ENCODE measurements at places on chromosomes 11 and 22.

DNA sequence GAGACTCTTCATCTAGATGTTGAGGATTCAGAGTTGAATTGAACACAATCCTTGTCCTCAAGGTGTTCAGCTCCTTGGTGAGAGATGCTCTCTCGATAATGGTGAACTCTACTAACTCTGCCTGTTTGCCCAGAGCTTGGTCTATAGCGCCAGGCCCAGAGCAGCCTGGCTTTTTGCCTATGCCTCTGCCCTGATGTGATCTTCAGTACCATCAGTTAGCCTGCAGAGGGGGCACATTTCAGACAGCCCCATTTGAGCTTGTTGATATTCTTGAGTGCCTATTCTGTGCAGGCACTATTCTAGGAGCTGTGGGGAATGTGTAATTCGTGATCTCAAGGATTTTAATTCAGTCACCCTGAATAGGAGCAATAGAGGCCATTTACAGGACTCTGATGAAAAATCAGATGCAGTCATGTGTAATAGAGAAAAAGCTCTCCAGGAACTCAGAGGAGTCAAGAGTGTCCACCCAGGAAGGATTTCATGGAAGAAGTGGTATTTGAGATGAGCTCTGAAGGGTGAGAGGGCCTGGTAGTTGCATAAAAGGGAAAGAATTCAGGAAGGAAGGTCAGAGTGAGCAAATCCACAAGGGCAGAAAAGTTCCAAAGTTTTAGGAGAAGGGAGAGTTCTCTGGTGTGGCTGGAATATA, 19.3 kb downstream of the GTPBP1 start:
- no peak for DNase-seq

DNA sequence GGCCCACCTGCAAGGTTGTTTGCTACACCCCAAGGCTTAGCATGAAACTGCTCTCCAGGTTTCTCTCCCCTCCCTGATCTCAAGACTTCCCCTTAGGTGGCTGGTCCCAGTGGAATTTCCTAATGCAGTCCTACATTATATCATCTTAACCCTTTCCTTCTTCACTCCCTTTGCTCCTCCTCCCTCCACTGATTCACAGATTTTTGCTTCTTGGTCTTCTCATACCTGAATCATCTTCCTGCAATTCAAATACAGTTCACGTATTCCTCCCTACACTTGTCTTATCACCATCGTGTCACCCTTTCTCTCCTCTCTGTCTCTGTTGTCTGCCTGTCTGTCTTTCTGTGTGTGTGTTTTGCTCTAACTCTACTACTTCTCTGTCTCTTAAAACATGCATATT, 17.0 kb downstream of the MMP10 start:
- no peak for DNase-seq

- no peak for DNase-seq
Observed at GRCh38 chr11:113488931-113489351, 13.7 kb upstream of the DRD2 start.

DNA sequence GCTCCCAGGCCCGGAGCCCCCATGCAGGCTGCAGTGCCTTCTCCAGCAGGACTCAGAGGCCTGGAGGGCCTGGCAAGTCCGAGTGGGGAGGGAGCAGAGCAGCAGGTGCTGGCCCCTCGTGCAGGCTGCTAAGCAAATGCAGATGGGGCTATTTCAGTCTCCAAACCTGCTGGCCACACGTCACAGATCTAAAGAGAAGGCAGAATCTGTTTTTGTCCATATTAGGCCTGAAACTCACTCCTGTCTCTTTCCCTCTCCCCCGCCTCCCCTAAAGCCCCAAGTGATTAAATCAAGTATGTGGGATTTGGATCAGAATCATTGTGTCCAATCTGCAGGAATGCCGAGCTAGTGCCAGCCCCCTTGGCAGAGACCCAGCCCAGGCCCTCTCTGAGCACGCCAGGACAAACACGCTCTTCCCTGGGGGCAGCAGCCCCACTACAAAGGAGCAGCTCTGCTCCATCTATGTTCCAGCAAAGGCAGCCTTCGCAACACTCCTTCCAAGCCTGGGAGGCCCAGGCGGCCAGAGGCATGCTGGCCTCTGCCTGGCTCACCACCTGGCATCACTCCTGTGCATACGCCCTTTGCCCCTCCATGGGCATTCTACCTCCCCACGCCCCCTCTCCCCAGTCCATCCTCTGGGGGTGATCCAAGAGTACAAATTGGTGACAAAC, 26.5 kb downstream of the RPL27A start:
- DNase-seq: no peak

DNA sequence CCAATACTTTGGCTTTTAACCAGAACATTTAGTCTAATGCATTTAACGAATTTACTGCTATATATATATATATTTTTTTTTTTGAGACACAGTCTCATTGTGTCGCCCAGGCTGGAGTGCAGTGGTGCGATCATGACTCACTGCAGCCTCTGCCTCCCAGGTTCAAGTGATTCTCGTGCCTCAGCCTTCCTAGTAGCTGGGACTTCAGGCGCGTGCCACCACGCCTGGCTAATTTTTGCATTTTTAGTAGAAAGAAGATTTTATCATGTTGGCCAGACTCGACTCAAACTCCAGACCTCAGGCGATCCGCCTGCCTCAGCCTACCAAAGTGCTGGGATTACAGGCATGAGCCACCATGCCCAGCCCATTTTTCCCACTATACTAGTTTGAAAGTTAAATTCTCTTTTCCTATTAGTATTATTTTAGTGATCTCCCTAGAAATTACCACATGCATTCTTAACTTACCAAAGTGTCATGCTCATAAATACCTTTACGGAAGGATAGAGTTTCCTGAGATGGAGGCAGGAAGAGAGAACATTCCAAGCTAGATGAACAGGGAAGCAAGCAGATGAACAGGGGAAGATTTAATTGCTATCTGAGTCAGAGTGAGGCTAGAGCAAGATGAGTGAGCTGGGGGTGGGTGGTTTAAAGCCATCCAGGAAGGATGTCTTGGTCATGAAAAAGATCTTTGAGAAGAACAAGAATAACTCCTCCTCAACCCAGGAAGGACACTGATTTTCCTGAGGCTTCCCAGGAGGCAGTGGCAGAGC, 4.4 kb upstream of the PGAP2 start:
- no peak for DNase-seq

DNA sequence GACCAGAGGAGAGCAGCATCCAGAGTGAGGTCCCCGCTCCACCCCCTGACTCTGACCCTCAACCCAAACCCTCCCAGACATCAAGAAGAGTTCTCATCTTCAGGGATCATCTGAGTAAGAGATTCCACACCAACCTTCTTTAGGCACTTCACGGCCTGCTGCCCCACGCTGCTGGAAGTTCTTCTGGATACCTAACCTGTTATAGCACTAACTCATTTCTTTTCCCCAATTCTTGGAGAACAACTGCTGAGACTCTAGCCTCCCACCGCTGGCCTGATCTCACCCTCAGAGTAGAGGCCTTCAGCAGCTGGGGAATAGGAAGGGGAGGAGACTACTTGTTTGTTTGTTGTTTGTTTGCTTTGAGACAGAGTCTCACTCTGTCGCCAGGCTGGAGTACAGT, 7.3 kb downstream of the TMPRSS13 start:
- no peak for DNase-seq

DNA sequence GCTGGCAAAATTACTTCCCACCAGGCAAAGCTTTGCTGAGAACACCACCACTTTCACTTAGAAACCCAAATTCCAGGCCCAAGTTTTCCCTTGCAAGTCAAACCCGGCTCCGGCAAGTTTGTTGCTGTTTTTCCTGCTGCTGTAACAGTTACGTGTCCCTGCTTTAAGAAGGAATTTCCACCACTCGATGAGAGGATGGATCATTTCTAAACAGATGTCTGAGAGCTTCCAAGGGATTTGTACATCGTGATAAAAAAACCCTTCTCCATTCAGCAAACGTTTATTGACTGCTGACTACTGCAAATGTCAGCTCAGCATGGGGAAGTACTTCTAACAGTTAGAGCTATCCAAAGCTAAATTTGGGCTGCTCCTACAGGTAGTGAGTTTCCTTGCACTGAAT, 19.7 kb downstream of the P2RX3 start:
- DNase-seq: peak; percentile 33

DNA sequence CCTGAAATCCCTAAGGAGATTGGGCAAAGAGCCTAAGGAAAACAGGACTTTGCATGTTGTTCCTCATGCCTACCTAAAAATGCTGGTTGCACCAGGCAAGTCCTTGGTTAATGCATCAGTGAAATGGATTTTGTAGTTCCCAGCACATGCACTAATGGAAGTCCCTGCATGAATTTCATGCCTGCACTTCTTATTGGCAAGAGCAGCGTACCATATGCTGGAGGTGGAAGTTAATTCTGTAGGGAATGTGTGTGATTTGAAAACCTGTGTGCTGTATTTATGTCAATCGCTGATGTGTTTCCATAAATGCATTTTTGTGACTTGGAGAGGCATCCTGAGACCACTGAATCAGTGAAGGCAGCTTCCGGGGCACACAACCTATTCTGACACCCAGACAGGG, 140.3 kb upstream of the MTNR1B start:
- no peak for DNase-seq

- no peak for DNase-seq
Observed at GRCh38 chr11:72950685-72951084, 136.5 kb downstream of the ATG16L2 start.

GRCh38 chr22:45202333-45203149, 38.2 kb downstream of the KIAA0930 start:
- no peak for DNase-seq

- DNase-seq: no peak
Observed at GRCh38 chr11:101127699-101128570, 1.7 kb downstream of the PGR start.

GRCh38 chr11:115300660-115301428, 203.4 kb downstream of the CADM1 start:
- no peak for DNase-seq

DNA sequence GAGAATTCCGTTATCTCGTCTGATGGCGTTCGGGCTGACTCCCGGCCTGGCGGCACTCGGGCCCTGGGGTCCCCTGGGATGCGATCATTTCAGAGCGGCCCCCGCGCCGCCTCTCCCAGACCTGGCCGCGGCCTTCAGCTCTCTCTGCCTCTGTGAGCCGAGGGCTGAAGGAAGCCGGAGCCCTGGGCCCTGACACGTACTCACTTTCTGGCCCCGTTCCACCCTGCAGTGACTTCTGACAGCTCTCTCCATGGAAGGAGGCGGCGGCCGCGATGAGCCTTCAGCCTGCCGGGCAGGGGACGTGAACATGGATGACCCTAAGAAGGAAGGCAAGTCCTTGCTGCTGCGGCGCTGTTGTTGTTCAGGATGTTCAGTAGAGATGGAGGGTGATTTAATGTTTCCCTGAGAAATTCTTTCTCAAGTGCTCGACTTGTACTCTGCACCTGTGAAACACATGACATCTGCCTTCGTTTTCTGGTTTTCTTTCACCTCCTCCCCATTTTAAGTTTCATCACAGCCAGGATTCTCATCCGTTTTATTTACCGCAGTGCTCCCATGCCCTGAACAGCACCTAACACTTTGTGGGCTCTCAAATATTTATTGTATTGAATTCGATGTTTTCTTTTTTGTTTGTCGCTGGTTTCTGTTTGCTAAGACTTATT, 612 bp downstream of the GTSE1 start:
- DNase-seq: no peak

GRCh38 chr11:35126000-35126878, 12.7 kb upstream of the CD44 start:
- DNase-seq: no peak

GRCh38 chr11:66891851-66892660, 35.2 kb downstream of the LRFN4 start:
- DNase-seq: peak; percentile 47

GRCh38 chr11:36425561-36426081, 84.5 kb downstream of the TRAF6 start:
- DNase-seq: no peak

- DNase-seq: no peak
Observed at GRCh38 chr11:11740073-11740702, 101.6 kb upstream of the USP47 start.

DNA sequence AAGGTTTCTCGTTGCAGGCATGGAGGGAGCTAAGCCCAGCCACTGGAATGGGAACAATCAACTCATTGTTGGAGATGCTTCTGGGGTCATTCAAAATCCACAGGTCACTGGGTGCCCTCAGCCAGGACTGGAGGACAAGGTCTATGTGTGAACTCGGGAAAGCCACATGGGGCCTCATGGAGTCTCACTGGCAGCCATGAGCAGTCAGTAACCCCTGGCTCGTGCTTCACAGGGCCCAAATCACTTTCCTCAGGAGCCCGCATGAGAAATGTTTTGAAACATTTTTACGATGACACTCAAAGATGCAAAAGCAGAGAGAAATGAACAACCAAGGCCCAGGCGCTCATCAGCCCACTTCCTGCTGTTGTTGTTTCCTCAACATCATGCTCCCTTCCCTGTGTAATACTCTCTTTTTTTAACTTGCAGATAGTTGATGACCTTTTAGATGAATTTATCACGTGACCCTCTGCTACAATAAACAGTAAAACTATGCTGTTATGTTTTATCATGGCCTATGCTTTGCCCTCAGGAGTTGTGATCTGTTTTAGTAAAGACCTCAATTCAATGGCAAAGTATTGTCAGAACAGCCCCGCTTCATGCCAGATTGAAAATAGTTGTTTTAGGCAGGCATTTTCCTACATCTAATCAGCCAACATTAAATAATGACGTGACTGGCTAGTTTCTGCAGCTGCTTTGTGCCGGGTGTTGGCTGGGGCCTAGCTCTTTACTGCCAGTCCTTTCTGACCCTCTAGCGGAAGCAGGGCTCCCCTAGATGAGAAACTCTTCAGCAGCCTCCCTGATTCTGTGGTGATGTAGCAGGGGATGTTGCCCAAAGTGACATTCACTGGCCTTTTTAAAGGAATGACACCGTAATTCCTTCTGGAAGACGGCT, 39.7 kb downstream of the ADAMTS15 start:
- no peak for DNase-seq

GRCh38 chr11:126898802-126899201, 101.8 kb downstream of the KIRREL3 start:
- no peak for DNase-seq

GRCh38 chr11:12761029-12761428, 86.8 kb downstream of the TEAD1 start:
- DNase-seq: no peak

GRCh38 chr22:32206774-32207758, 2.2 kb upstream of the RFPL2 start:
- DNase-seq: peak; percentile 53

DNA sequence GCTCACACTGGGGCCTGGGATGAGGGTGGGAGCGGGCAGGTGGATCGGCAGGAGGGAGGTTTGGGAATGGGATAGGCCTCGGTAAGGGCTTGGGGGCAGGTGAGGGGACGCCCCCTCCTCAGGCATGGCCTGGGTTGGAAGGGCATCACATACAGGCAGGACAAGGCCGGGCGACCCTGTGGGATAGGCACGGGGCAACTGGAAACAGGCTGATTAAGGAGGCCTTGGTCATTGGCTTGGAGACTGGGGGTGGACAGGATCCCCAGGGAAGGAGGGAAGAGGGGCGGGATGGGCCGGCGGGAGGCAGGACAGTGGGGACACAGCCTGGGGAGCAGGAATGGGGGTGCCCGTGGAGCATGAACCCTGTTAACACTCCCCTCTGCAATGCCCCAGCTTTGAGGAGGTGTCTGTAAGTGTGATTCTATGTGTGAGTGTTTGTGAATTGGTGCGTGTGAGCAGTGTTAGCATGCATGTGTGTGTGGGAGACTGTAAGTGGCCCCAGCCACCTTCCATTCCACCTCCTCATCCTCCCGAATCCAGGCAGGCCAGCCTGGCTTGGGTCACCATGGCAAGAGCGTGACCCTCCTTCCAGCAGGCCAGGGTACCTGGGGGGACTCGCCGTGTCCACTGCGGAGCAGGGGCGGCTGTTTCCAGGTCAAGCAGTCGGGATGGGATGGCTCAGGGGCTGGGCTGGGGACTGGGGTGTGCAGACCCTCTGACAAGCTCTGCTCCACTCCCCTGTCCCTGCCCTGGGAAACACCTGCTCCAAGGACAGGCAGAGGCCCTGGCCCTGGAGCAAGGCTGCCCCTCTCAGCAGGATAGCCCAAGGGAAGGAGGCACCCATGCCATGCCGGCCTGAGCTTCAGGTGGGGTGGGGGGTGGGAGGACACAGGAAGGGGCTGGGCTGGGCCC, 3.4 kb upstream of the PIM3 start:
- DNase-seq: no peak

Measured in HL-60 (cell line).